ENCODE measurements at places on chromosomes 2 and 18.
A peak's percentile ranks its signal among the peaks of the same experiment; 100 is the strongest.

GRCh38 chr2:29841386-29842004, 79.9 kb downstream of the ALK start:
- DNase-seq: peak; percentile 62

DNA sequence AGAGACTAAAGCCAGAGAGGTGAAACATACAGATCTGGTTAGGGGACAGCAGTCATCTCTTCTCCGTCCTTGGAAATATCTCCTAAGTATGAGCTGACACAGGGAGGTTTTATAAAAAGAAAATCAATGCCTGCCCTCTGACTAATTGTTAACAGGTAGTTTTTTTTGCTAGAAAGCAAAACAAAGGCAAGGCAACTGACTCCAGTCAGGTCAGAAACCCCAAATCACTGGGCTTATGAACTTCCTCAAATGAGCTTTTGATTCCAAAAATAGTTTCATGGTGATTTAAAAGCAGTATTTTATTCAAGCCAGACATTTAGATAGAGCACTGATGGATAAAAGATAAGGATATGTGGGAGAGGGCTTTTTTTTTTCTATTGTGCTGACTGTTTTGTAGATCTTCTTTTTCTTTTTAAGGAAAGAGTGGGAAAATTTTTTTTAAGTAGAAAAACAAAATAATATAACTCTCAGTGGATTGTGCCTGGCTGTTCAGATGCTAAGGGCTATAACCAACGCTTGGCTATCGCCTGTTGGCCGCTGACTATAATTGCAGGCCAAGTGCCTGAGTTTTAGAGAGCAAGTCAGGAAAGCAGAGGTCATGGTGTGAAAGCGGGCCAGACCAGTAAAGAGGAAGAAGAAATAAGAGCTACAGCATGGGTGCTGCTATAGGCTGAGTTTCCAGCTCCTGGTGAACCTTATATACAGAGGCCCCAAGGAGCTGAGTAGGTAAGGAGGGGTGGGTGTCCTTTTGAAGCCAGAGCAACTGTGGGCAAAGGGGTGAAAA, 44.9 kb downstream of the MRPL35 start:
- peak; percentile 20 for DNase-seq

GRCh38 chr18:8849696-8850095, 144.3 kb downstream of the MTCL1 start:
- no peak for DNase-seq

DNA sequence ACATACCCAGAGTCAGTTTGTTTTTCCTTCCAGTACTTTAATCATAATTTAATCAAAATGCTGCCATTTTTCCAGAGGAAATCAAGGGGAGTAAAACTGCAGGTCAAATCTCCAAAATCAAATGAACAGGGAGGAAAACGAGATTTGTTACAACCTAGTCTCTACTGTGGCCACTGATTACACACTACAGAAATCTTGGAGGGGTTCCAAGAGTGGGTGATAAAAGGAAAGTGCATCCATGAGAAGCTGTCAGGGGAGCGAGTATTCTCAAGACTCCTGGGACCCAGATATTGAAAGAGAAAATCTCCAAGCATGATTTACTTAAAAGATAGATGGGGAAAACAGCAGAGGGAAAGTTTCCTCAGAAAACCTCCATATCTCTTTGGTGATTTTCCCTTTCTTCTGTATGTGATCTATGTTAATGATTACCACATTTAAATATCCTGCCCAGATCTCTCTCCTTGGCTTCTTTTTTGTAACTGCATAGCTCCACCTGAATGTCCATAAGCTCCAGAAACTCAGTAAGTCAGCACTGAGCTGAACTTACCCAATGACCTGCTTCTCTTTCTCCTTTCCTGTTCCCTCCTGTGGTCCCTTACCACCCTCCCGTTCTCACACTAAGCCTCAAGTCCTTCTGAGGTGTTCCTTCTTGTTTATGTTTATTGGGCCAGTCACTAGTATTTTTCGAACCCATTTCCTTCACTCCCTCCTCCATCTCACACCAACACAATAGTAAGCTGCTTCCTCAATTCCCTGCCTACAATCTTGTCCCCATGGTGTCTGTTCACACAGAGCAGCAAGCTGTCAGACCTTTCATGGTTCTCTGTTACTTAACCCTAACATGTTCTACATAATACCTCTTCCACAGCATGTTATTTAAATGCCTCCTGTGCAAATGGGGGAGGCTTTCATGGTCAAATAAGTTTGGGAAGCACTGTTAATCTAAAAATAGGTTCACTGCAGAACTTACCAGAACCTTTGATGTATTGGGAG, 73.9 kb upstream of the TWSG1 start:
- peak; percentile 17 for DNase-seq

- no peak for DNase-seq
These were observed 162.3 kb downstream of the ARHGAP28 start for GRCh38 chr18:6891788-6892187.

- no peak for DNase-seq
These were observed 530.4 kb upstream of the KLHL29 start for GRCh38 chr2:22854588-22854987.

DNA sequence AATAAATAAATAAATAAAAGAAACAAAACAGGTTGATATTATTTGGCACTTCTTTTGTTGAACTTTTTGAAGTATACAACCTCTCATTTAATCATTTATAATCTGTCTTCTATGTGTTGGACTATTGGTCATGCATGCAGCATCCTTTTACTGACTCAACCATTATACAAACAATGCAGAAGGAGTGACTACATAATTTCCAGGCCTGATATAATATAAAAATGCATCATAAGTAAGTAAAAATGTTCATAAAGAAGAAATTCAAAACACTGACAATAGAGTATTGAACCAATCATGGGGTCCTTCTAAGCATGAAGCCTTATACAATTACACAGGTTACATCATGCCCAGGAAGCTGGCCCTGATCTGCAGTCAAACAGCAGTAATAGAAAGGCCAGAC, 141.5 kb upstream of the FN1 start:
- no peak for DNase-seq

Measured in hematopoietic multipotent progenitor cell treated with erythropoietin and hydrocortisone succinate and interleukin-3 and kit ligand, for 6 days (in vitro differentiated cells).